Stimulated activated CD8-positive, alpha-beta memory T cell treated with anti-CD3 and anti-CD28 coated beads, Interleukin-2, amount 100 ng/mL, for 1 hour (primary cell): ENCODE measurements at places on chromosomes 7 and 10.

- DNase-seq: no peak
Observed at GRCh38 chr10:108434559-108435252, 1270.2 kb upstream of the SORCS1 start.

GRCh38 chr7:66946545-66946944, 25.5 kb downstream of the TMEM248 start:
- no peak for DNase-seq

GRCh38 chr10:99357691-99358090, 28.5 kb downstream of the CNNM1 start:
- no peak for DNase-seq

- DNase-seq: no peak
Observed at GRCh38 chr7:130887957-130888371, 154.0 kb upstream of the KLF14 start.

DNA sequence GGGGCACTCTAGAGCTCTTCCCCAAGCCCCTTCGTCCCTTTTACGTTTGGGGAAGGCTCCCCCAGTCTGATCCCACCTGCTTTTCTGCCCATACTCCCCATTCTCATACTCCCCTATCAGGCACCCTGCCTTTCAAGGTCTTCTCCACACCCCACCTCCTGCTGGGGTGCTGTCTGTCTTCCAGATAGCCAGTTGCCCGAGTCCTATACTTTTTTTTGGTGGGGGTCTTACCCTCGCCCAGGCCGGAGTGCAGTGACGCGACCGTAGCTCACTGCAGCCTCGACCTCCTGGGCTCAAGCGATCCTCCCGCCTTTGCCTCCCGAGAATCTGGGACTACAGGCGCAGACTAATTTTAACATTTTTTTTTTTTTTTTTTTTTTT, 775 bp upstream of the ABHD11 start:
- no peak for DNase-seq

DNA sequence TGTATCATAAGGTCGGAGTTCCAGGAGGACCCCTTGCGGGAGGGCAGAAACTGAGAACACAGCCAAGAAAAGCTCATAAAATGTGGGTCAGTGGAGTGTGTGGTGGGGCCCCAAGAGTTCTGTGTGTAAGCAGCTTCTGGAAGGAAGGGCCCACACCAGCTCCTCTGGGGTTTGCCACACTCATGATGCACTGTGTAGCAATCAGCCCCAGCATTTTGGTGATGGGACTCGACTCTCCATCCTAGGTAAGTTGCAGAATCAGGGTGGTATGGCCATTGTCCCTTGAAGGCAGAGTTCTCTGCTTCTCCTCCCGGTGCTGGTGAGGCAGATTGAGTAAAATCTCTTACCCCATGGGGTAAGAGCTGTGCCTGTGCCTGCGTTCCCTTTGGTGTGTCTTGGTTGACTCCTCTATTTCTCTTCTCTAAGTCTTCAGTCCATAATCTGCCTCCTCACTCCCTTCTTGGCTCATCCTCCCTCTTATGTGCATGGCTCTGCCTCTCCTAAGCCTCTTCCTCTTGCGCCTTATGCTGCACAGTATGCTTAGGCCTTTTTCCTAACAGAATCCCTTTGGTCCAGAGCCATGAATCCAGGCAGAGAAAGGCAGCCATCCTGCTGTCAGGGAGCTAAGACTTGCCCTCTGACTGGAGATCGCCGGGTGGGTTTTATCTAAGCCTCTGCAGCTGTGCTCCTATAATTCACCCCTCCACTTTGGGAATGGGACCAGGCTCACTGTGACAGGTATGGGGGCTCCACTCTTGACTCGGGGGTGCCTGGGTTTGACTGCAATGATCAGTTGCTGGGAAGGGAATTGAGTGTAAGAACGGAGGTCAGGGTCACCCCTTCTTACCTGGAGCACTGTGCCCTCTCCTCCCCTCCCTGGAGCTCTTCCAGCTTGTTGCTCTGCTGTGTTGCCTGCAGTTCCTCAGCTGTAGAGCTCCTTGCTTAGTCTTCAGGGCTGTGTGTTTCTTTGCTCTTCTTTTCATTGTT, 17.8 kb downstream of the PRSS2 start:
- DNase-seq: no peak

DNA sequence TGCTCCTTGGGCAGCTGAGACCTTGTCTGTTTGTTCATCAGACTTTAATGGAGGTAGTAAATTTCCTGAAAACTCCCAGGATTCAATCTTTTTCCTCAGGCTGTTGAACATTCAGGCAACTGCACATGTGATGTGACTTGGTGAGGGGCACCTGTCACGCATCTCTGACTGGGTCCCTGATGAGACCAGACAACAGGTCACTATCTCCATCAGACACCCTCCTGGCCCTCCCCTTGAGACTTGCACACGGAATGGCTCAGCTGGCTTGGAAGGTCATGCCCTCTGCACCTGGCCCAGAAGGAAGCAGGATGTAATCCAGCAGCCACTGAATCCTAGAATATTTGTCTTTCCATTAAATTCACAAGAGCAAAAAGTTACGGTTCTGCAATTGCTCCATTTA, 15.9 kb downstream of the AQP1 start:
- no peak for DNase-seq

DNA sequence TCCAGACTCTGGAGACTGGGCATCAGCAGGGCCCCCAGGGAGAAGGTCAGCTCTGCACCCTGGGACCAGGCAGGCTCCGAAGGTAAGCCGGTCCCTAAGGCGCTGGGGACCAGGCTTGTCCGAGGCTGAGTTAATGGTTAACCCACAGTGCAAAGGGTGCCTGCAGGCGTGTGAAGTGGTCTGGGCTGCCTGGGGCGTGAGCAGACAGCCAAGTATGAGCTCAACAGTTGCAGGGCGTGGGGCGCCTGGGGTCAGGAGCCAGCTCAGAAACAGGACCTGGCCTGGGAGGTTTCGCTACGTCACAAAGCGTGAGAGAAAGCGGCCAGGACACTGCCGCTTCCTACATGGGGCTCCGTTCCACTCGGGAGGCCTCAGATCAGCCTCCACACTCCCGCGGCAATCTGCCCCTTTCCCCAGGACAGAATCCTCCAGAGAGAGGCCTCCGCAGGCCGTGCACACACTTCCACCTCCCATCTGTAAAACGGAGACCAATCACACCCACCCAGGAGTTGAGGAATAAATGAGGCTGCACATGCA, 16.0 kb downstream of the PDGFA start:
- no peak for DNase-seq

- peak; percentile 36 for DNase-seq
Observed at GRCh38 chr10:102642736-102643335, 1.4 kb upstream of the TRIM8 start.

GRCh38 chr10:91565226-91565625, 67.6 kb downstream of the PPP1R3C start:
- no peak for DNase-seq

GRCh38 chr7:137681657-137682562, 164.9 kb downstream of the DGKI start:
- no peak for DNase-seq

- DNase-seq: no peak
Observed at GRCh38 chr7:24668927-24669635, 88.2 kb downstream of the GSDME start.

GRCh38 chr7:39623732-39624441, 515 bp downstream of the RALA start:
- DNase-seq: no peak

DNA sequence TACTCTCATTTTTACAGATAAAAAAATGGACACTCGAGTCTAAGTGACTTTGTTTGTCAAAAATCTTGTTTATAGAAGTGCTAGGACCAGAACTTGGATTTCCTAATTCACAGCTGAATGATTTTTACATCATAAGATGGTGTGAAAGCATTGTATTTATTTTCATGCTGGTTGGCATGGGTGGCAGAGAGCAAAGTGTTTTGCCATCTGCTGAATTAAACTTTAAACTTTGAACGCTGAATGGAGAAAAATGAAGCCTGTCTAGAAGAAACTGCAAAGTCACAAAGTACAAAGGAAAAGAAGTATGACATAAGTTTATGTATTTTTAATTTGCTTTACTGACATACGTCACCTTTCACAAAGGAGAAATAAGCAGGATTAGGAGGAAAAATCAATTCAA, 142.0 kb downstream of the NRBF2 start:
- DNase-seq: no peak

DNA sequence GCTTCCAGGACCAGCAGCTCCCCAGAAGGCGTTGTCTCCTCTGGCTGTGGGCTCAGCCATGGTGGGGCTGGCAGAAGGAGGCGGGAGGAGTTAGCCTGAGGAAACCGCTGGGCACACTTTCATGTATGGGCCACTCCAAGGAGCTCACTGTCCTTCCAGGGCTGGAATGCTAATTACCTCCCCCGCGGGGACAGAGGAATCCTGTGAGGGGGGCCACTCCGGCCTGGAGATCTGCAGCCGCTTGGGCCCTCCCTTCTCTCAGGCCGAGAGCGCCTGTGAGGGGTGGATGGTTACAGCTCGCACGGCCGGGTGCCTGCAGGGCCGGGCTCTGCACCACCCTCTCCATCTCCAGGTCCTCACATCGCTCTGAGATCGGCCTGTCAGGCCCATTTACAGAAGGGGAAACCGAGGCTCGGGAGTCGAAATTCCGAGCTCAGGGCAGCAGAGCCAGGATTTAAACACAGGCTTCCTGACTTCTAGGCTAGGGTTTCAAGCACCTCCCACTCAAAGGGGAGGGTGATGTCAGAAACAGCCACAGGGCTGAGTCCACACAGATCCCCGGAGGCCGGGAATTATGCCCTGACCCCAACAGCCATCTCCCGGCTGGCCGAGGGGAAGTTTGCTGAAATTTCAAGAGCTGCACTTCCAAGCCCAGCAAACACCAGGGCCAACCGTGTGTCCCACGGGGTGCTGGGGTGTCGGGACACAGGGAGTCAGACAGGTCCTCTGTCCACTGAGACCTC, 59.1 kb downstream of the PDGFA start:
- DNase-seq: no peak

- DNase-seq: no peak
Observed at GRCh38 chr7:123974326-123974908, 49.4 kb downstream of the SPAM1 start.

DNA sequence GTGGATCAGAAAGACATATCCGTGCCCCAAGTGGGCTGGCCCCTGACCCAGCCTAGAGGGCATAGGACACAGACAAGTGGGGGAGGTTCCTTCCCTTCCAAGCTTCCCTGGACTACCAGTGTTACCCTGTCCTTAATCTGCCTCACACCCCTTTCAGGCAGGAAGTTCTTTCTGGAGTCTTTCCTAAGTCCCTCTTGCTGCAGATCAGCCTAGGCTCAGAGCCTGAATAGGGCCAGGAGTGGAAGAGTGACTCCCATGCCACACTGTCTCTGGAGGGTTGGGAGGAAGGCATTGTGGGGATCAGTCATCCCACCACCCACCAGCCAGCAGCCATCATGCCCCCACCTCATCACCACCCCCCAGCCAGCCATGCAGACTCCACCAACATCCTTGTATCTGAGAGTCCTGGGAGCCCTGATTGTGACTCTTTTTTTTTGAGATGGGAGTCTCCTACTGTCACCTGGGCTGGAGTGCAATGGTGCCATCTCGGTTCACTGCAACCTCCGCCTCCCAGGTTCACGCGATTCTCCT, 22.6 kb downstream of the POLL start:
- DNase-seq: no peak

DNA sequence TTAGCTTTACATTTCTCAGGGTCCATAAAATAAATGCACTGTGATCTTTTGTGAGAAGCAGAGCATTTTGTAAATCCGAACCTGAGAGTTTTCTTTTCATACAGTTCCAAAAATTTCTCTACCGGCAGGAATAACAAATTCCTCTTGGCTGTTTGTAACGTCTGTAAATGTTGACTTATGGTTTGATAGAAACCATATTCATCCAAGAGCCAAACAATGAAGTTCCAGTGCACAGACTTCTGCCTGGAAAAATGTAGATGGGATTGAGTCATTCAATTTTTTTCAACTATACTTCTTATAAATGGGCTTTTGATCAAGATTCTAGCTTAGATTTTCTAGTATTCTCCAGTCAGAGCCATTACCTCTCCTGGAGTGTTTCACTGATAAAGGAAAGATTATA, 530.6 kb downstream of the TFEC start:
- no peak for DNase-seq

- DNase-seq: no peak
Observed at GRCh38 chr10:73251683-73252444, 580 bp downstream of the MRPS16 start.
